Suprapubic skin (tissue), 4 donors: ENCODE measurements at places on chromosomes 11 and 22.

DNA sequence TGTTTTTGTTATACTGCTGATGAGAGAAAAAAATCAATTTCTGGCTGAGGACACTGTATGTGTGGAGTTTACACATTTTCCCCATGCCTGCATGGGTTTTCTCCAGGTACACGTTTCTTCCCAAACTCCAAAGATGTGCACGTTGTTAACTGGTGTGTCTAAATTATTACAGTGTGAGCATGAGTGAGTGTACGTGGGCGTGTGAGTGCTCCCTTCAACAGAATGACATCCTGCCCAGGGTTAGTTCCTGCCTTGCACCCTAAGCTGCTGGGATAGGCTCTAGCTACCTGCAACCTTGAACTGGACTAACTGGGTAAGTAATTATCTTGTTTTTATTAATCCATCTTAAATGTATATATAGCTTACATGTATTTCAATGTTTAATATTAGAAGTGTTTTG is 5.5 kb downstream of the NPAT start:
- no peak for DNase-seq

DNA sequence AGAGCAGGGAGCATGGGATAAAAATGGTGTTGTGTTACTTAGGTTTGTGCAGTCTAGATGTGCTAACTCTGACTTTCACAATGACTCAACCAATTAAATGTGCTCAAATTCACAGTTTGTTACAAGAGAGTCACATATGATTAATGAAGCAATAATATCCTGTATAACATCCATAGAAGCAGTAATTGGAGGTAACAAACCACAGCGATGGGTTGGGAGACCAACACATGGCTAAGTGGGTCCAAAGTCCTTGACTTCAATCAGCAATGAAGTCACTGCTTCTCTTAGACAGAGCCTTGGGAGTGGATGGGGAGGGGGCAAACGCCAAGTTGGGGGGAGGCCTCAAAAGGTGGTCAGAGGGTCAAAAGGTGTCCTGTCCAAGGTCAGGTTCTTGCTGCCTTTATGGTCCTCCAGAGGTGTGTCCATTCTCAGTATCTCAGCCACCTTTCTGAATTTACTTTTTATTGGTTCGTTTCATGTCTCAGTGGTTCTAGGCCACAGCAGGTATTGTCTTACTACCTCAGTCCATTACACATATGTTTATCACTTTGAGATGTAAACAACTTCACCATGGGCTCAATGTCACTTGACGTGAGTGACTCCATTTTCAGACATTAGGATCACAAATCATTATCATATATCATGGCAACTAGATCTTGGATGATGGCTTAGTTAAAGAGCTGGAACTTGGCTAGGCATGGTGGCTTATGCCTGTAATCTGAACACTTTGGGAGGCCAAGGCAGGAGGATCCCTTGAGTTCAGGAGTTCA is 32.4 kb downstream of the SLN start:
- no peak for DNase-seq

DNA sequence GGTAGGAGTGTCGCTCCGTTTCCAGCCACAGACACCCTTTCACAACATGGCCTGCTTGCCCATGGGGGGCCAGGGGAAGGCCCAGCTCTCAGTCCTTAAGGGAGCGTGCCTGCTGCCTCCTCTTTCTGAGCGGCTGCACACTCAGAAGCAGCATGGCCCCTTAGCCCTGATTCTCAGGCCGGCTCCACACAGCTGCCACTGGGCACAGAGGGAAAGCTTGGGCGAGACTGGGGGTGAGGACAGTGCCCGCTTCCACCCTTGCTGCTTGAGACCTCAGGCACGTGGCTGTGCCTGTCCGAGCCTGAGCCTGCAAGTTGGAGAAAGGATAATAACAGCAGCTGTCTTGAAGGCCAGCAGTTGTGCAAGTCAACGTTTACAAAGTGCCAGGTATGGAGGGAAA is 416.3 kb downstream of the SHANK2 start:
- no peak for DNase-seq

DNA sequence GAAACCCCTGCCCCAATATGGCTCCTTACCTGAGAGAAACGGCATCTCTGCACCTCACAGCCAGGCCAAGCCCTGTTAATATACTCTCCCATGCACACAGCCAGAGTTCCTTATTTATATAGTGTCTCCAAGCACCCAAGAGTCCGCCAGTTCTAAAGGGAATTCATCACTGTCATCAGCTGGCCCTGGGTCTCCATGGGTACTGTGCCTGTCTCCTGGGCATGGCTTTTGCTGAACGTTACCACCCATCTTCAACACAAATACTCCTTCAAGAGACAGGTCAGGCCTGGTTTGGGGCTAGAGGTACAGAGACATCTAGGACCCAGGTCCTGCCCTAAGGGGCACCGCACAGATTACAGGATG is 1.6 kb upstream of the ATG16L2 start:
- no peak for DNase-seq

GRCh38 chr11:79449040-79449439 is 8.2 kb upstream of the TENM4 start:
- no peak for DNase-seq

DNA sequence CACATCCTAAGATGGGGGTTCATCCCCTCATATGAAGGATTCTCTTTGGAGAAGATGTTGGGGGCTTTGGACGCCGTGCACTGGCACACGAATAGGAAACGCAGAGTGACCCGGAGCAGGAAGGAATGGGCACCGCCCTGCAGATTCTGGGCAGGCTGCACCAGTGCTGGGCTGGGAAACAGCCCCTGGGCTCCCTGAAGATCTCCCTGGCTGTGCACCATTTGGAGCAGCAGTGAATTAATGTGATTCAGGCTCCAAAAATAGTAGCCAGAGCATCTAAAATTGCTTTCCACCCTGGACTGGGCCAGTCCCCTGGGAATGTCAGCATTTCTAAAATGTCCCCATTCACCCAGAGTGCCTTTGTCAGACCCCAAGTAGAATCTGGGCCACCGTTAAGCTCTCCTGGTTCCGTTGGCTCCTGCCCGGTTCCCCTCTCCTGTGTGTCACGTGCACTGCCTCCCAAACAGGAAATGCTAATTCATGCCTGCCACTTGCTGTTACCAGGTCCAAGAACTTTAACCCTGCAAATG is 18.6 kb downstream of the IRAG1 start:
- DNase-seq, result peak; percentile 73

DNA sequence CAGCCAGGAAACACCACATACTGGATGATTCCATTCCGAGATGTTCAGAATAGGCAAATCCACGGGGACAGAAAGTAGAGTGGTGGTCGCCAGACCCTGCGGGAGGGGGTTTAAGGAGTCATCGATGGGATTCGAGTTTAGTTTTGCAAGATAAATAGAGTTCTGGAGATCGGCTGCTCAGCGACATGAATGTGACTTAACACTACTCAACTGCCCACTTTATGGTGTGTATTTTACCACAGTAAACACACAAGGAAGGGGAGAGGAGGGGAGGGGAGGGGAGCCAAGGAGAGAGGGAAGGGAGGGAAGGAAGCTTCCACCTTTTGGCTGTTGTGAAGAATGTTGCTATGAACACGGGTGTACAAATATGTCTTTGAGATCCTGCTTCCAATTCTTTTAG is 10.4 kb upstream of the ARHGAP8 start:
- no peak for DNase-seq

- DNase-seq, result no peak
These were observed 92.6 kb downstream of the ENTHD1 start for GRCh38 chr22:39800790-39801520.

DNA sequence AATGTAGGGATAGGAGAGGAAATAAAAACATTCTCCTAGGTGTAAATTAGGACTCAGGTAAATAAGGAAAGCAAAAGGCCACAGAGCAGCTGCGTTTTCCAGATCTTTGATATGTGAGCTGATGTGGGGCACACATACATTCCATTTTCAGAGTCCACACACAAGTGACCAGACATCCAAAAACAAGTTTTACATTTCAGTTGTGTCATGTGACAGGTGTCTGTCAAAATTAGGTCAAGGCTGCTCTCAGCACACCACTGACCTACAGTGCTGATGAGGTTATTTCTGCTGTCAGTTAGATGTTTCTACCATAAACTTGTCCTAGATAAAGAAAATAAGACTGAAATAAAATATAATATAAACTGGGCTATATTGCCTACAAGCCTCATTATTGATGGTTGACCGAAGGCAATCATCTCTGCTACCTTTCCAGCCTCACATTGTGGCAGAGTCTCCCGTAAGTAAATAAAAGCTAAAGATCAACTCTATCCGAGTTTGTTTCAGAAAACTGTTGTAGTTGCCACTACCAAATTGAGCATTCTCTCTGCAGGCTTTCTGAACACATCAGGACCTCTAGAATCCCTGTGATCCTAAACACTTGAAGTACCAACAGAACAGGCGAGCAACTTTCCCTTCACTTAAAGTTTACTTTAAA is 7.9 kb downstream of the ARHGAP20 start:
- DNase-seq, result no peak

DNA sequence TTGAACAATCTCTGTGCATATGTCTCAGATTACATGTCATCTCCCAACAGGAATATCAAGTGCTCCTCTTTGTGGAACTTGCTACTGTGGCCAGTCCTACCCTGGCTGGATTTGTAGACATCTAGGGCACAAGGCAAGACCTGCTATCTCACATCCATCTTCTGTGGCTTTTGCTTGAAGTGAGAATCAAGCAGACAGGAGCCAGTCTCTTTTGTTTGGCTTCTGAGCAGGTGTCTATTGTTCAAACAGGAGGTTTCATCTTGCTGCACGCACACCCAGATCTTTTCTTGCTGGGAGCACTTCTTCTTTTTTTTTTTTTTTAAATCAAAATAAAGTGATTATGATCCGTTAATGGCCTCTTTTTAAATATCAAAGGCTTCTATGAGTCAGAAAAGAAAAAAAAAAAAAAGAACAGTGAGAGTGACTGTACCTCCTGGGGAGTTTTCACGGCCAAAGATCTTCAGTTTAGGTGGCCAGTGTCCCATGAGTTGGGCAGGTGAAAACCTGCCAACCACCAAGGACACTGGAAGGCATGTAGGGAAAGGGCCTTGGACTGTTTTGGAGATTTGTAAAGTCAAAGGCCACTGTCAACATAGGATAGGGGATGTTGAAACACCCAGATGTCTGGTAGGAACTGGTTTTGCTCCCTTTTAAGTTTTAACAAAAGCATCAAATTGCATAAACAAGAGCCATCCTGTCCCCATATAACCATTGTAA is 78.1 kb downstream of the CD44 start:
- no peak for DNase-seq

GRCh38 chr22:49749227-49749626 is 78.4 kb downstream of the BRD1 start:
- no peak for DNase-seq

DNA sequence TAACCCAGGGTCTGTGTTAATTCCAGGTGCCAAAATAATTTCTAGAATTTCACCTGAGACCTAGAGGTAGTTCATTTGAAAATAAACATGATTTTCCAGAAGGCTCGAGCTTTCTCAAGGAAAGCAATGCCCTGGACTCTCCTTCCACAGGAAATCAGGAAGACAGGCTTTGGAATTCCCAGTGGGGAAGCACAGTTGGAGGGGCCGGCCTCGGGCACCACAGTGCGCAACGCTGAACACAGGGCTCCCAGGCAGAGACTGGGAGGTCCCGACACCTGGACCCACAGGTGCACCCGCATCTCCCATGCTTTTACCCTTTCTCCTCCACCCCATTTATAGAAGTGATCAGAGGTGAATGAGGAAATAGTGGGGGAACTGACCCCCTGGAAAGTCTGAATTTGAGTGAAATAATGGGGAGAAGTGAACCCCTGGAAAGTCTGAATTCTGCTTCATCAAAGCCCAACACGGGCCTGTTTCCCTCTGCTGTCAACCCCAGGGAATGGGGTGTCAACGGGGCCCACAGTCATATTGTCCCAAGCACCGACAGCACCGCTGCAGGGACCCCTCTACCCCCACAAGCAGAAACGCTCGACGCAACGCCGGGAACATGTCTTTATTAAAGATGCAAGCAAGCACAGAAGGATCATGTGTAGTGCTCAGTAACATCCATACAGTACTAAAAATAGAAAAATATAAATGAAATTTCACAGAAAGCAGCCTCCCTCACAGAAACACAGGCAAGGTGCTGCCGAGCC is 12.0 kb upstream of the EFCAB6 start:
- DNase-seq, result no peak

DNA sequence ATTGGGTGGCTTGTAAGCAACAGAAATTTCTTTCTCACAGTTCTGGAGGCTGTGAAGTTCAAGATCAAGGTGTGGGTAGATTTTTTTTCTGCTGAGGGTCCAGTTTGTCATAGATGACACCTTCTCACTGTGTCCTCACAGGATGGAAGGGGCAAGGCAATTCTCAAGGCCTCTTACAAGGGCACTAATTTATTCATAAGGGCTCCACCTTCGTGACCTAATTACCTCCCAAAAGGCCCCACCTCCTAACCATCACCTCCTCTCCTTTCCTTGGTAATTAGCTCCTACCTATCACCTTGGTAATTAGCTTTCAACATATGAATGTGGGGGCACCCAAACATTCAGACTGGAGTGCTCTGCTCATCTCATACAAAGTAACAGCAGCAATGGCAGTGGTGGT is 92.3 kb upstream of the CD44 start:
- DNase-seq, result no peak

DNA sequence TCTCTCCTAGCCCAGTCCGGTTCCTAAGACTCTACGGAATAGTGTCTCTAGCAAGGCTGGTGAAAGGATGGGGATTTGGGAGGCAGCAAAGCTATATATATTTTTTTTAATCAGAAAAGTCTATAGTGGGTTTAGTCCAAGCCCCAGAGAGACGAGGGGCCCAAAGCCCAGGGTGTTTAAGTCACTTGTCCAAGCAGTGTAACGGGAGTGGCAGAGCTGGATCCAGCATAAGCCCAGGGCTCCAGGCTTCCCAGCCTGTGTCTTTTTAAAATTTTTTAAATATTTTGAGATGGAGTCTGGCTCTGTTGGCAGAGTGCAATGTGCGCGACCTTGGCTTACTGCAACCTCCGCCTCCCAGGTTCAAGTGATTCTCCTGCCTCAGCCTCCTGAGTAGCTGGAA is 6.8 kb downstream of the GRIK4 start:
- peak; percentile 47 for DNase-seq

DNA sequence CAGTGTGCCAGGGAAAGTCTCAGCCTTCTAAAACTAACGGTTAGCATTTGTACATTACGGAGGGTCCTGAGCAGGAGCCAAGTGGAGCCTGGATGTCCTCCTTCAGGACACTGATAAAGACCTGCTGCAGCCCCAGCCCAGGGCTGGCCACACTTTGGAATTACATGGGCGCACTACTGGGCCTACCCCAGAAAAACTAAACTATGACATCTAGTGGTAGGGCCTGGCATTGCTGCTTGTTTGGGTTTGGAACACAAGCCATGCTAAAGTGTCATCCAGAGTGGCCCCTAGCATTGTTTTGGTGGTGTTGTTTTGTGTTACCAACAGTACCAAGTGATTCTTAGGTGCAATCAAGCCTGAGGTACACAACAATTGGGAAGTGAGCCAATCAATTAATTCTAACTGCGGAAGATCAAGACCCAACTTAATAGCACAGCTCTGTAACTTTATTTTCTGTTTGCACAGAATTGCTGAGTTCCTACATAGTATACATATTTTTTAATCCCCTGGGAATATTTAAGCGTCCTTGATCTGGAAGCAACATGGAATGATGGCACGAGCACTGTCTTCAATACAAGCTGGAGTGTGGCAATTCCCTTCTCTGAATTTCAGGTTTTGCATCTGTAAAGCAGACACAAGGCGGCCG is 340.7 kb downstream of the LARGE1 start:
- peak; percentile 79 for DNase-seq

- DNase-seq, result no peak
These were observed 2.1 kb downstream of the VSIG2 start for GRCh38 chr11:124749912-124750311.
